Activated CD4-positive, alpha-beta T cell treated with anti-CD3 and anti-CD28 coated beads, Interleukin-2, amount 50 U/mL, for 4 hours (primary cell): ENCODE measurements at places on chromosomes 6 and 20.

DNA sequence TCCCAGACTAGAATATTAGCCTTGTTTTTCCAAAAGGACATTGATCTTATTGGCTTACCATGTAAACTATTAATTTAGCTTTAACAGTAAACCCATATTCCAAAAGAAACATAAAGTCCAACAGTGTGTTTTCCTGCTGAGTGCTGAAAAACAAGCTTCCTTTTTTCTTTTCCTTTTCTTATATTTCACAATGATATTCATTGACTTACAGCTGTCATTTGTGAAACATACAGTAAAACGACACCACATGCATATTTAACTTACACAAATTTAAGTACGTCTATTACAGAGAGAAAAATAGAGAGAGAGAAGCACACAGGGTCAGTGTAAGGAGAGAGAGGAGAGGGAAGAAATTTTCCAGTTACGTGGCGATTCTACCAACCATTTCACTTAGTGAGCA lies 543.9 kb upstream of the JARID2 start:
- DNase-seq = no peak

GRCh38 chr20:44221368-44221954 lies 10.9 kb upstream of the OSER1 start:
- no peak for DNase-seq

DNA sequence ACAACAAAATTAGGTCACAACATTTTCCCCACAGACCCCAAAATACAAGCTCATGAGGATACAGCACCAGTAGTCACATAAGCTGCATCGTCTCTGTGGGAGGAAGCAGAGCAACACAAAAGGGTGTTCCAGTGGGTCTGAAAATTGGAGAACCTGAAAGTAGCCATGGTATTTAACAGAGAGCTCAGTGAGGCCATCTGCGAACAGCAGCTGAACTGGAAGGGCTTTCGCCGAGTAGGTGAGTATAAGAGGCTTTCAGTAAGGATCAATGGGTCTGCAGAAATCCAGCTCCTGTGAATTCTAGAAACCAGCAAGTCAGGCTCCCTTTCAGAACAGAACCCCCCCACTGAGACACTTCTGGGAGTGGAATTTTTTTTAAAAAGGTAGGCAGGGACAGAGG lies 120.0 kb upstream of the RREB1 start:
- DNase-seq = no peak

DNA sequence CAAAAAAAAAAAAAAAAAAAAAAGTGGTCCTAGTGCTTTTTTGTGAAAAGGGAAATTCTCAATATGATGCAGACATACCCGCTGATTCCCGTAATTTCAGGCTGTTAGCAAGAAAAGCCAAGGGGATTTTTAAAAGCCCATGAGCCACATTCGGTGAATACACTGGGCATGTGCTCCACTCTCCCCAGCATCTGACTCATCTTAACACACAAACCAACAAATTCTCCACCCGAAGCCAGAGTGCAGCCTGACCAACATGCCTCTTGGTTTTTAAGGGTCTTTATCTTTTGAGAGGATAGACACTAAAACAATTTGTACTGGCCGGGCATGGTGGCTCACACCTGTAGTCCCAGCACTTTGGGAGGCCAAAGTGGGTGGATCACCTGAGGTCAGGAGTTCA lies 45.5 kb upstream of the CD83 start:
- DNase-seq = no peak
